Stimulated activated CD4-positive, alpha-beta T cell treated with anti-CD3 and anti-CD28 coated beads, Interleukin-4, amount 100 ng/mL, for 24 hours (primary cell): ENCODE measurements at places on chromosomes 6 and 20.

- DNase-seq: no peak
These were observed 3.2 kb downstream of the BHLHE23 start for GRCh38 chr20:63003546-63003945.

- DNase-seq: no peak
These were observed 116.8 kb downstream of the CDC5L start for GRCh38 chr6:44504301-44504791.

DNA sequence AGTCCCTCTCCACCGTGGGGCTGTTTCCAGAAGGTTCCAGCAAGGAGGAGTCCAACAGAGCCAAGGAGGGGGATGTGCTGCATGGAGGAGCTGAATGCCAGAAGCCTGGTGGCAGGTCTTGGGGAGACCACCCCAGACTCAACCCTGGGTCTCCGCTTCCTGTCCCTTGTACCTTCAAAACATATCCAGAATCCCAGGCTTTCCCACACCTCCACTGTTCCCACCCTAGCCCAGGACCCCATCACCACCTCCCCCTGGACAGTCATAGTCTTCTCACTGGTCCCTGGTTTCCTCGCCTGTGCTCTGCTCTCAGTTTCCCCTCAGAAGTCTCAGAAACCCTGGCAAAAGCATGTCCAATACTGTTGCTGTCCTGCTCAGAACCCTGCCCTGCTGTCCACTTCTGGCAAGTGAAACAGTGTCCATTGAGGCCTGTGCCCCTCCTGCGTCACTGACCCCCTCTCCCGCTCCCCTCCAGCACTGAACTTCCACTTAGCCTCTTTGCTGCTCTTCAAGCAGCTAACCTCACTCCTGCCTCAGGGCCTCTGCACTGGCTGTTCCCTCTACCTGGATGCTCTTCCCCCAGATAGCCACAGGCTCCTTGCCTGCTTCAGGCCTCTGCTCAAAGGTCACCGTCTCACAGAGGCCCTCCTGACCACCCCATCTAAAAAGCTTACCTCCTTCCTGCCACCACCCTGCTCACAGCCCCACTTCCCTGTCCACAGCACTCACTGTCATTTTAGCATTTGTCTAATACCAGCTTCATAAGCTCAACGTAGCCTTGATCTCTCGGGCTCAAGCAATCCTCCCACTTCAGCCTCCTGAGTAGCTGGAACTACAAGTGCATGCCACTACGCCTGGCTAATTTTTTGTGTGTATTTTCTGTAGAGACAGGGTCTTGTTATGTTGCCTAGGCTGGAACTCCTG lies 169.2 kb downstream of the GRM4 start:
- DNase-seq: no peak

DNA sequence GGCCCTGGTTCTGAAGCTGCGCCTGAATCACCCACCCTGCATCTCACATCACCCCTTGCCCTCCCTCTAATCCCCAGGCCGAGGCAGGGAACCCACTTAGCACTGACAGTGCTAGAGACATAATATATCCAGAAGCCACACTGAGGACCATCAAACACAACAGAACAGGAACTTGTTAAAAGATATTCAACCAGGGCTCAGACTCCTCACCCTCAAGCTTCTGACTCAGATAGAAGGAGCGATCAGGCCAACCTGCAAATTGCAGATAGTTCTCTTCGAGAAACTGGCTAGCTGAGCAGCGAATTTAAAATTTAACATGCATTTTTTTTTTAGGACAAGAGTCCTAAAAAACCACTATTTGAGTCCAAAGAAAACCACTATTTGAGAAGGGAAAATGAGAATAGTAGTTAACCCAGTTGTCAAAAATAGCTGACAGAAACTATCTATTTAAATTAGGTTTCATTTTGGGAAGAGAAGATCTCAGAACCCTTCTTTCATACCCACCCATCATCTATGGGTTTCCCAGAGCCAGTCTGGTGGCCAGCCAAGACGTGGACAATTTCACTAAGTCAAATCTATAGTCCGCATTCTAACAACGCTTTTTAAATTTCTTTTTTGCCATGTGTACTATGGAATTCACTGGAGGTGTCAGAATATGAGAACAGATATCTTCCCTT lies 95.6 kb downstream of the OPRM1 start:
- no peak for DNase-seq

- no peak for DNase-seq
These were observed 859 bp upstream of the CLPS start for GRCh38 chr6:35797837-35798526.

DNA sequence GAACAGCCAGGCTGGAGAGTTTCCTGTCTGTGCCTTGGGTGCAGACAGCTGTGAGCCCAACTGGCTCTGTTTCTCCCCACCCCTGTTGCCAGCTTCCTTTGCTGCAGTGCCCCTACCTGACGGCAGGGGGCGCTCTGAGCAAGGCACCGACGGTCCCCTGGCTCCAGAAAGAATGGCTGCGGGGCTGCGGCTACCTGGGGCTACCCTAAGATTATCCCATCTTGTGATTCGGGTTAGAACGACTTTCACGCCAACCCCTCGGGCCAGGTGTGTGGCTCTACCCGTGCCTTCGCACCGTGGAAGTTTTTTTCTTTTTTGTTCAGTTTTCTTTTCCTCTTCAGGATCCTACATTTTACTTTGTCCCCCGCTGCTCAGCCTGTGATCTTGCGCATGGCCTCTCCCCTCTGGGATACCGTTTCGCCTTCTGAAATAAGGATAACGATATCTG lies 33.4 kb upstream of the AAR2 start:
- peak; percentile 81 for DNase-seq

DNA sequence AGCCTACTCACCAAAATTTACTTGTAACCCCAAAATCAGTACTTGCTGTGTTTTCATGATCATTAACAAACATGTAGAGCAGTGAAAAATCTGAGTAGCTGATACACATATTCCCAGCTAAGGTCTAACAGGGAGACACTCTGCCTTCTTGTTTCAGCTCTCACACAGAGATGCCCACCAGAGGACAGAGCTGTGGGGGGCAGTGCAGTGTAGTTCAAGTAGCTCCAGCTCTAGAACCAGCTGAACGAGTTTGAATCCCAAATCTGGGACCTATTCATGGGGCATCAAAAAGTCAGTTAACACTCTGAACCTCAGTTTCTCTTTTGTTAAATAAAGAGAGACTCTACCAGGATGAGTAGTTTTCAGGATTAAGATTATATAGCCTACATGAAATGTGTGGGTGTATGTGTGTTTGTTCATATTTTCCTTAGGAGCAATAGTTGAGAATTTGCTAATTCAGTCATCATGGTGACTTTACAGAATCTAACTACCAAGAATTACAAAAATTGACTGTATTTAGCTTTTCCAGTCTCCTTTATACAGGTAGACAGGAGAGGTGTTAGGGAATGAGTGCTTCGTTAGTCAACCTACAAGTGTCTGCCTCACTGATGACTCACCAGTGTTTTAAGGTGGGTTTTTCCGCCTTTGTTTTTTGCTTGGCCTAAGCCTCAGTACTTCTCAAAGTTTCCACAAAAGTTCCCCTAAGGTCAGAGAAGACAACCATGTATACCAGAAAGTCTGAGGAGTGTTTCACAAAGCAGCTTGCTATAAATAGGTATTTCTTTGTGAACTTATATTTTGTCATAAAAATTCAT lies 164.0 kb upstream of the RUNX2 start:
- peak; percentile 66 for DNase-seq

DNA sequence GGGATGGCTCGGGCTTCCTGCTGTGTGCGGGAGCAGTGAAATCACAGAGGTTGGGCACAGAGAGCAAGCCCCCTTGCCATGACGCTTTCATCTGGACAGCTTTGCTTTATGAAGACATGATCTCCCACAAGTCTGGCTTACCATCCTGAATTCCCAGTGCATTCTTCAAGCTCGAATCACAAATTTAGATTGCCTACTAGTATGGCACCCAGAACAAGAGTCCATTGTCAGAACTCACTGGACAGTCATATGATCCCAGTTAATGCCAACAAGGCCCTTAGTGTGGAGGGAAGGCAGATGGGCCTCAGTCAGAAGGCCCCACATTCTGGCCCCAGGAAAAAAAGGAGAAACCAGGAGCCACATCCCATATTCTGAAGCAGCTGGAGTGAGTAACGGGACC lies 147.3 kb upstream of the FOXQ1 start:
- DNase-seq: no peak

- no peak for DNase-seq
These were observed 7.7 kb upstream of the NSFL1C start for GRCh38 chr20:1474325-1474724.

DNA sequence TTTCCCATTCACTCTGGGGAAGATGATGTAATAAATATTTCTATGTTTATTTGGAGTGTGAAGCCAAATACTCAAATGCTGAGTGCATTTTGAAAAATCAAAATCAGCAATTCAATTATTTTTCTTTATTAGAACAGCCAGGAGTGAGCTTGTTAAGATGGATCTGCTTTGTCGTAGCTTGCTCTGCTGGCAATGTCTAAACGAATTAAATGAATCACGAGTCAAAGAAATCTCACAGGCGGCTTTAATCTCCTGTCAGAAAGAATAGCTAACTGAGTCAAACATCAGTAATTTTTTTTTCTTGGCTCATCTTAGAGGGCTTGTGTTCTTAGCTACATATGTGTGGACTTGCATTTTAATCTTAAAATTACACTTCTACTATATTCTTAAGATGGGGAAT lies 100.2 kb upstream of the HMGN3 start:
- no peak for DNase-seq

DNA sequence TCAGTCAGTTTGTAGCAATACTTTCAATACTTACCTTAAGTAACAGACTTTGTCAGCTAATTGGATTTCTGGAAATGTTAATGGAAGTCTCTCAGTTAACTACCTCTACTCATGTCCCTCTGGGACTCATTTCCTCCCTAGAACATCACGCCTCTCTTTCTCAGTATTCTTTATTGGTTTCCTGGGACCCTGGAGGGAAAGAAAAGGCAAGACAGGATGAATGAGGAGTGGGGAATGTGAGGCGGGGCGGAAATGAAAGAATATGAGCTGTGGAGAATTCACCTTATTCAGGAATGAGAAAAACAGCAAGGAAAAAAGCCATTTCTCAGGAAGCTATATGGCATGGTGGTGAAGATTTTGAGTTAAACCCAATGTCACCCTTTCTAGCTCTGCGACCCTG lies 62.7 kb downstream of the ANKS1A start:
- DNase-seq: no peak

DNA sequence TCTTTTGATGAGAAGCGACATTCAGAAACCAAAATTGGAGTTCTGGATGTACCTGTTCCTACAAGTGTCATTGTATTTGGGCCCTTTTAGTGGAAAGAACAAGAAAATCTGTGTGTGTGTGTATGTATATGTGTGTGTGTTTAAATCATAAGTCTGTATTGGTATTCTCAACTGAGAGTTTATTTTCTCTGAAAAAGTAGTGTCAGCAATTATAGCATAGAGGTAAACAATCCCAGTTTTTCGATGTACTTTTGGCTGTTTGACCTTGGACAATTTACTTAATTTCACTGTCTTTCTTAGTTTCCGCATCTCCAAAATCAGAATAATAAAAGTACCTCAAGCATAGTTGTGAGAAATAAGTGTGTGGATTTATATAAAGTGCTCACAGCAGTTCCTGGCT lies 57.2 kb downstream of the EYA4 start:
- DNase-seq: no peak
